ENCODE measurements at places on chromosomes 6 and 20.

- peak; percentile 4 for DNase-seq
Measured at GRCh38 chr6:21846541-21847451, 253.2 kb downstream of the SOX4 start.

GRCh38 chr6:54085047-54085446 is 26.2 kb upstream of the MLIP start:
- DNase-seq = no peak

DNA sequence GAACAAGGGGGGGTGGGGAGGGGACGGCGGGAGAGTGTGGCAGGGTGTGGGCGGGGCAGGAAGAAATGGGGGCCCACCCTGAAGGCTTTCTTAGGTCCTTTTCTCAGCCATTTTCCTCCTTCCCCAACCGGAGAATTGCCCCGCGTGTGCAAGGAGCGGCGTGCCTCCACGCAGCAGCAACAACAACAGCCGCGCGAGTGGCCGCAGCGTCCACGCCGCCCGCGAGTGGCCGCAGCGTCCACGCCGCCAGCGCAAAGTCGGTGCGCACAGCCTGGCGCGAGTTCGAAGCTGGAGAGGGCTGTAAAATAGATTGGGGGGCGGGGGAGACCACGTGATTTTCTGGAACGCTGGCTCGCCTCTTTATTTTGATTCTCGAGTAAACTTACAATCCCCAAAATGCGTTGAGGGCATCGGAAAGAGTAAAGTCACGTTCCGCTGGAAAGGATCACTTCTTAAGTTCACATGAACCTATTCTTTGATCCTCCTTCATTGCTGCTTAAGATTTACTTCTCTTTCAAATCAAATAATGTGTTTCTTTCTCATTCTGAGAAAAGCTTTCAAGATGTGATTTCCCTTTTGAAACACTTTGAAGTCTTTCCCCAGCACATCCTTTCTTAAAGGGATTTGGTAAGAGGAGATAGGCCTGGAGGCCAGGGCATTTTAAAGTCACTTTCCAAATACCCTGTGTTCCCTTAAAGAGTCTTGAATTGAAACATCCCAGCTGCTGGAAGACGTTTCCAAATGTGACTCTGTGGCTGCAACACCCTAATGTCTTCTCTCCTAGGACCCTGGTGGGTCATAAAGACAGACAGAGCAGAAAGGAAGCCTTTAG is 66.7 kb upstream of the ZNF217 start:
- no peak for DNase-seq

- no peak for DNase-seq
Measured at GRCh38 chr6:148934539-148934938, 187.7 kb downstream of the UST start.

DNA sequence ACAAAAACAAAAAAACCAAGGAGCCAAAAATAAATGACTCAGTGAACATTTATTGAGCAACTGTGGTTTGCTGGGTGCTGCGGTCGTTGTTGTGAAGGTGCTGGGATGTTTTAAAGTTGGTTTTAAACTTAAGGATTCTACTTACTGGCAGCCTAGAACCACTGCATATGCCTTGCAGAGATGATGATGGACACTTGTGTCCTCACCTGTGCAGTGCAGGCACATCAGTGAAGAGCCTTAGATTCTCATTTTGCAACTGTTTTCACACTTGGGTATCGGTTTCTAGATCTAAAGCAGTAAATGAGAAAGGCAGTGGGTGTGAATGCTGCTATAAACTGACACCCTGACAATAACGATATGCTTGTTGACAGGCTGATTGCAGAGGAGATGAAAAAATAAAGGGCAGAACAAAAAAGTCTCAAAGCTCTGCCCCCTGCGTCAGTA is 68.8 kb downstream of the UTRN start:
- DNase-seq = no peak

- DNase-seq = no peak
Measured at GRCh38 chr6:144223686-144224085, 61.4 kb upstream of the UTRN start.

DNA sequence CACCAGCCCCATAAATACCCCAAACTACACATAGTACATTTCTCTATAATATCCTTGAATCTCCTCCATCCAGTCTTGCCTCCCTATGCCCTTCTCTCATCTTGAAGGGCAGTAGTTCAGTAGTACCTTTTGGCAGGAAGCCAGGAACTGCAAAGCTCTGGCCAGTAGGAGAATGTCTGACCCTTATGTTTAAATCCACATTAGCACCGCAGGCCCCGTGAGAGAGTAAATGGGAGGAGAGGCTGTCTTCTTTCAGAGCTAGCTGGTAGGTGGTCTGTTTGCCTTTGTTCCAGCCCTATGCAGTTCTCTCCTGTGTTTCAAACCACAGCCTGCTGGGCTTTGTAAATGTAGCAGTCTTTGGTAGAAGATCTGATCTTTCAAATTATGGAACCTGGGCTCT is 690.7 kb downstream of the DOK5 start:
- no peak for DNase-seq

DNA sequence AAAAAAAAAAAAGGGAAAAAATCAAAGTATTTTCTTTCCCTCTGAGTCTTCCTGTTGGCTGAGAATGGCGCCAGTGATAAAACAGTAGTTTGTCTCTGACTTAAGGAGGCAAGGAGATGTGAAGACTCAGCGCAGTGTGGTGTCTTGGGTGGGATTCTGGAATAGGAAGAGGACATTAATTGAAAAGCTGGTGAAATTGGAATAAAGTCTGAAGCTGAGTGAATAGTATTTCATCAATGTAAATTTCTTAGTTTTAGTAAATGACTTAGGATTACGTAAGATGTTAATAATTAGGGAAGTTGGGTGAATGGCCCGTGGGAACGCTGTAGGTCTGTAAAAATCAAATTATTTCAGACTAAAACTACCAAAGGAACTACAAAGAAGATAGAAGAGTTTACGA is 122.8 kb upstream of the ZNF217 start:
- no peak for DNase-seq

GRCh38 chr6:89273816-89274215 is 41.3 kb downstream of the GABRR2 start:
- no peak for DNase-seq

DNA sequence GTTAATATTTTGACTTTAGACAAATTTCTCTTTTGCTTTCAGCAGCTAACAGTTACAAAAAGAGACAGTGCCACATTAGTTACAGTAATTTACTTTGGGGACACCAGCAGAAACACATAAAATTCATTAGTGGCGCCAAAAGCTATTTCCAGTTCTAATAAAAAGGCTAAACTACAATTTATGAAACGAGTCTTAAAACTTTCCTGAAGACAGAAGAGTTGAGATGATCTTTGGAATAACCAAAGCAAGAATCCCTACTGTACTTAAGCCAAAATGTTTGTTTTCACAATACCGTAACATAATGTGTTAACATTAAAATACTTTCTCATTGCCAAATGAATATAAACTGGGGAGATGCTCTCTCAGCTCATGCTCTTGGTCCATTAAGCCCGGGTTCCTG is 350.2 kb upstream of the AGPAT4 start:
- DNase-seq = no peak

DNA sequence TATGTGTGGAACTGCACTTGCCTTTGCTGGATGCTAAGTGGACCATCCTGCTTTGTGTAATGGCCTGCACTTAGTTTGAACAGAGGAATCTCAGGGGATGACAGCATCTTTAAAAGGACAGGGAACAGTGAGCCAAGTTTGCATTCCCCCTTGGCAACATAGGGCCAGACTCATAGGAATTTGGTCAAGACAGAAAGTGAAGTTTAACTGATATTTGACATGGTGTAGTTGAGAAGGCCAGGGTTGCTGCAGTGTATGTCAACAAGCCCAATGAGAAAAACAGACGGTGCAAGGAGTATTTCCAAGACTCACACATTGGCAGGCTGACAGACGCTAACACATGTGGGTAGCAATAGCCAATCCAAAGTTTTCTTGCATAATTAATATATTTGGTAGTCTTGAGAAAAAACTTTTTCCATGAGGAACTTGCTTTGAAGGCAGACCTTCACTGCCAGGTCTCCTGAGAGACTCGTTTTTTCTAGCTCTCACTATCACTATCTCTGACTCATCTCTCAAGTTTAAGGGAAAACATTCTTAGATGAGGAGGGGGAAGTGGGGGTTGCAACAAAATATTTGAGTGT is 213.8 kb downstream of the IBTK start:
- no peak for DNase-seq

DNA sequence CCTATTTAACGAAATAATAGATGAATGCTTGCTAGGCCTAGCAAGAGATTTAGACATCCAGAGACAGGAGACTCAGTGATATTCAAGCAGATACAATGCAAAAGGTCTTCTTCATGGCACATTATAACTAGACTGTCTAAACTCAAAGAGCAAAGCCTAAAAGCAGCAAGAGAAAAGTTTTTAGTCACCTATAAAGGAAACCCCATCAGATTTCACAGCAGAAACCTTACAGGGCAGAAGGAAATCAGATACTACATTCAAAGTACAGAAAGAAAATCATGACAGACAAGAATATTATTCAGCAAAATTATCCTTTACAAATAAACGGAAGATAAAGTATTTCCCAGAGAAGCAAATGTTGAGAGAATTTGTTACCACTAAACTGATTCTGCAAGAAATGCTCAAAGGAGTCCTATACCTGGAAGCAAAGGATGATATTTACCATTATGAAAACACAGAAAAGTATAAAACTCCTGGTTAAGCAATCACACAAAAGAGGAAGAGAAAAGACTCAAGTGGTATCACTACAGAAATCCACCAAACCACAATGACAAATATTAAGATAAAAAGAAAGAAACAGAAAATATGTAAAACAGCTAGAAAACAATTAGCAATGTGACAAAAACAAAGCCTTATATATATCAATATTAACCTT is 333.7 kb downstream of the MEI4 start:
- DNase-seq = no peak

GRCh38 chr20:33838035-33838864 is 27.1 kb downstream of the CHMP4B start:
- DNase-seq = no peak

DNA sequence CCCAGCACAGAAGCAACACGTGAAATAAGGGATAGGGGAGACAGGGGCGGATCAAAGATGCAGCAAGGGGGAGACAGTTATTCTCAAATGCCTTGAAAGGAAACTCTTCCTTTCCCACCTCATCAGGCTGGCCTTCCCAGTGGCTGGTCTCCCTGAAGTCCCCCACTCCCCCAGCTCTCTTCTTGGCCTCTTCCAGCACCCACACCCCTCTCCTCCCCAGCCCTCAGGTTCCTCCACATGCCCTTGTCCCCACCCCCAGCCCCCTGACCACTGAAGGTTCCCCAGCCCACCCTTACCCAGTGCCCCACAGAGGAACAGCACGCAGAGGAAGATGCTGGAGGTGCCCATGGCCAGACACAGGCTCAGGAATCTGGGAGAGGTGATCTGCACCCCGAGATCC is 1.7 kb upstream of the LY6G6D start:
- no peak for DNase-seq

DNA sequence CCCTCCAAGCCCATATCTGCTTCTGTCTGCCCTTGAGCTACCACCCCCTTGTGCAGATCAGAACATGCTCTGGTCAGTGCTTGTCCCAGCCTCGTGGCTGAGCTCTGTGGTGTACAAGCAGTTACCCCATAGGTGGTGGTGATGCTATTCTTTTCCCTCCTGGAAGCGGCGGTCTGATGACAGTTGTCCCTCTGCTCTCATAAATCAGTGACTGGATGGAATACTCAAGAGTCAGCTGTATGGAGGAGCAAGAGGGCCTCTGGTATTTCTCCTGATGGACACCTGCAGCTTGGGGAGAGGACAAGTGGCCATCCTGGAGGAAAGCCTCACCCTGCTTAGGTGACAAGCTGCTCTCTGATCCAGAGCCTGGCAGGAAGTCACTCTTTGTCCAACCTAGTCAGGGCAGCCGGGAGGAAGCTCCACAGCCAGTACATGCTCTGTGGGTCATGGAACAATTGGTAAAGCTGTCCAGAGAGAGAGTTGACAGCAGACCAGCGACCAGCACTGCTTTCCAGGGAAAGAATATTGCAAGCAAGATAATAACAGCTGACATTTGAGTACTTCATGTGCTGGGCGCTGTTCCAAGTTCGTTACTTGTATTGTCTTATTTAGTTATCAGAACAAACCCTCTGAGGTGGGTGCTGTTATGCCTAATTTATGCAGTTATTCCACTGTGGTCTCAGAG is 47.1 kb downstream of the SCAND1 start:
- no peak for DNase-seq

GRCh38 chr6:127302728-127303660 is 36.3 kb downstream of the RNF146 start:
- DNase-seq = peak; percentile 9

DNA sequence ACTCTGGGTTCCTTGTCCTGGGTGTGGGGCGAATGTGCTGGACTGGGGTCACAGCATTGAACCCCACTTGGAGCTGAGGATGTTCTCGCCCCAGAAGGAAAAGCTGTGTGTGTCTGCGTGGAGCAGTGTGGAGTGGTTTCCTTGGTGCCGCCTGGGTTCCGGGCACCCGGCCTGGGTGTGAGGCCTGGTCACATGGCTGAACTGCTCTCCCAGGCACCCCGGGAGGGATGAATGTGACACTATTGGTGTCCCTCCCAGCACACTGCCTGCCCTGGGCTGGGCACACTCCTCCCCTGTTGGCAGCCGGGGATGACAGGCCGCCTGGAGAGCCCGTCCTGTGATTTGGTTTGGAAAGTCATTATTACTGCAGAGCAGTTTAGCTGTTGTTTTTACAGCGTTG is 12.3 kb downstream of the MYT1 start:
- no peak for DNase-seq

DNA sequence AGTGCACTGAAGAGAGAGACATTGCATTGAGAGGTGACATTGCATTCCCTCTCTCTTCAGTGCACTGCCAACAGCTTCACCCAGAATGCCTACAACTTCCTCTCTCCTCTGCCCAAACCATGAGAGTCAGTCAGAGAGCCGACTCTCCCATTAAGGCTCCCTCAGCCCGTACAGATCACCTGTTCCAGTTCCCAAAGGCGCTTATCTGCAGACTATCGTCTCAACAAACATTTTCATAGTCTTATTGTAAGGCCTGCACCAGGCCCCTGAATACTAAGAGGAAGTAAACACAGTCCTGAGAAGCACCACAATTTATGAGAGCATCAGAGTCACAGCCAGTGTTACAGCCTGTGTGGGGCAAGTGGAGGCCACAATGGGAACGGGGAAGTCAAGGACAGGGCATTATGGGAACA is 53.7 kb downstream of the GFOD1 start:
- DNase-seq = no peak

GRCh38 chr6:111122458-111123286 is 35.4 kb downstream of the SLC16A10 start:
- DNase-seq = no peak

- DNase-seq = no peak
Measured at GRCh38 chr20:44896583-44896982, 11.1 kb downstream of the YWHAB start.

GRCh38 chr6:88377976-88378568 is 211.9 kb upstream of the CNR1 start:
- no peak for DNase-seq

GRCh38 chr20:10524643-10525042 is 89.5 kb downstream of the SLX4IP start:
- DNase-seq = no peak

GRCh38 chr20:37081717-37082289 is 14.0 kb downstream of the RBL1 start:
- DNase-seq = no peak

- DNase-seq = no peak
Measured at GRCh38 chr20:14672066-14672465, 334.7 kb upstream of the FLRT3 start.

GRCh38 chr6:142014515-142014914 is 118.2 kb upstream of the GJE1 start:
- no peak for DNase-seq

- DNase-seq = no peak
Measured at GRCh38 chr6:141097471-141097870, 1035.3 kb upstream of the GJE1 start.

GRCh38 chr20:63007360-63007645 is 539 bp upstream of the BHLHE23 start:
- DNase-seq = no peak

GRCh38 chr6:100339574-100340255 is 125.0 kb downstream of the SIM1 start:
- DNase-seq = no peak
